ENCODE measurements at places on chromosomes 6 and 20.

- no peak for DNase-seq
These were observed 467.6 kb downstream of the DHX35 start for GRCh38 chr20:39429726-39430125.

DNA sequence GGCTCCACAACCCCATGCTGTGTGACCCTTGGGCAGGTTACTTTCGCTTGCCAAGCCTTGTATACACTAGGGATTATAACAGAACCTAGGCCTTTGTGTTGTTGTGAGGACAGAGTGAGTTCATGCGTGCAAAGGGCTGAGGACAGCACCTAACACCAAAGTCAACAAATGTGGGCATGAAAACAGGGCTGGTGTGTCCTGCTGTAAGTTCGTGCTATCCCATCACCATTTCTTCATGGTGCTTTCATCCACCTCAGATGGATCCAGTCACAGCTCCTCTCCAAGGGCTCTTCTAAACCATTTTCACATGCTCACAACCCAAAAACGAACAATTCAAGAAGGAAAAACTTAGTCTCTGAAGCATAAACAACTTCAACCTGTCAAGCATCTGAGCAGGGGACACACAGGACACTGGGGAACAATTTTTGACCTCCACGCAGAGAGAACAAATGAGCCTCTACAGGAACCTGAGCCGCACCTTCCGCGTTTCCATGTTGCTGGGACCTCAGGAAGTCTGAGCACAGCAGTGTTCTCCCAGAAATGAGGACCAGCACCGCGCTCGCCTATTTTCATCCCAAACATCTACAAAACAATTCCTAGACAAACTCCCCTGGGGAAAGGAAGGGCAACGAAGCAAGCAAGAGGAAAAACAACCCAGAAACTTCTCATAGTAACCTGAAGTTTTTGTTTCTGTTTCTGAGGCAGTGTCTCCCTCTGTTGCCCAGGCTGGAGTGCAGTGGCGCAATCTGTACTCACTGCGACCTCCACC, 3.1 kb downstream of the LRP11 start:
- DNase-seq, result no peak

GRCh38 chr6:37731888-37732287, 34.2 kb upstream of the MDGA1 start:
- no peak for DNase-seq

DNA sequence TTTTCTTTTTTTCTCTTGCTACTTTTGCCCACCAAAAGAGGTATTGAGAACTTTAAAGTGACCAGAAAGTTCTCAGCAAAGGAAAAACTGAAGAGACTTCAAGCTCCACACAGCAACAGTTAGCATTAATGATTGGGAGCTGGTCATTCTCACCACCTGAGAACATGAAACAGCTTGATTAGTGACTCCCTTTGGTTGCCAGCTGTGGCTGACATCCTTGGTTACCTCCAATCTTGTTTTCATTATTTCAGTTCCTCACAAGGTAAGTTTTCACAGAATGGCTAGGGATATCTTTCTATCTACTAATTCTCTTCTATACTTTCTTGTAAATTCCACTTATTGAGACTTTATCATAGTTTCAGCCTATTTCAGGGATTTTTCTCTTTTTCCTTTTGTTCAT, 427.9 kb downstream of the QKI start:
- DNase-seq, result no peak

DNA sequence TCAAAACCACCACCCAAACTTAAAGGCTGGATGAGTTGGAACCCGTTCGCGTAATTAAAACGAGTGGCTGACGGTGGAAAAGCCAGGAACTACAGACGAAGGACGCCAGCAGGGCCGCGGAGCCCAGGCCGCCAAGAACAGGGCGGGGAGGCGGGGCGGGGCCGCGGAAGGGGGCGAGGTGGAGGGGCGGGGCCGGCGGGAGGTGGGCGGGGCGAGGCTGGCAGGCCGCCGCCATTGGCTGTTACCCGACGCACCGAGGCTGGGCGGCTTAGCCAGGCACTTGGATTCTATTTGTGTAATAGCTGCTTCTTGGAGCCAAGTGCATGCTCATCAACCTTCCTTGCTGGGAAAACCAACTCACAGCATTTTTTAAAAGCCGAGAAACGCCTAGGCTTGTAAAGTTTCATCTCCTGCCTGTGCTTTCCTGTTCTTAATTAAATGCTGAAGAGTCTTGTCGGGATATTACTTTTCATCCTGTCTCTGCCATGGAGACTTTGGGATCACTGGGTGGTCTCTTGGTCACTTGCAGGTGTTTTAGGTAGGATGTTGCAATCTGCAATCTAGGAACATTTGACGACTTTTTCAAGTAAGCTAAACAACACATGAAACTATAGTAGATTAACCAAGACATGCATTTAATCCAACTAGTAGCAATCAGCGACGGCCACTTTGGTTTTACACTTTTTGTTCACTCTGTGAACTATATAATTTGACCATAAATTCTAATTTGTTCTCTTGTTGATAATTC, 245.0 kb downstream of the ARID1B start:
- peak; percentile 85 for DNase-seq

DNA sequence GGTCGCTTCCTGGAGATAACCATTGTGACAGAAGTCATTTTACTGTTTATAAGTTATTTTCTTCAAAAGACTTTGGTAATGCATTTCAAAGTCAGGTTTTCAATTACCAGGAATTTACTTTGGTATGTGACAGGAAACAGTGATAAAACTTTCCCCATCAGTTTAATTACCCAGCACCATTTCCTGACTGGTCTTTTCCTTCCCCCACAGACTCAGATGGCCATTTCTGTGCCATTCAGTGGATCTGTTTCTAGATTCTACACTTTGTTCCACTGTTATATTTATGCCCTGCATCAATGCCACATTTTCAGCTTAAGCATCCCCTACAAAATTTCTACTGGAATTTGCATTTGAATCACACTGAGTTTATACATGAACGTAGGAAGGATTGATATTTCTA, 16.3 kb downstream of the RRBP1 start:
- DNase-seq, result no peak

DNA sequence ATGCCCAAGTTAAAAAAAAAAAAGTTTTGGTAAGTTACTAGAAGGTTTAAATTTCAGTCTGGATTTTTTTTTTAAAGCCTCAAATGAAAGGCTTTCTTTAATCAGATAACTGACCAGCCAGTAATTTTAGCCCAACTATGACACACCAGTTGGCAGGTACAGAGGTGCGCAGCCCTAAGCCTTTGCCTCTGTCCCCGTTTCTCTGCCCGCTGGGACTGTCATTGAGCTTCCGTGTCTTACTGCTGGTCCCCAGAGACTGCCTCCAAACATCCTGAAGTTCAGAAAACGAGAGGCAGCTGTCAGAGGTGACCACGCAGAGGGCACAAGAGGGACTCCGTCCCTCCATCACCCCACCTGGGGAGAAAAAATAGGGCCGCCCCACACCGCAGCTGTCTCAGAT, 118.2 kb downstream of the RPS12 start:
- DNase-seq, result no peak

- no peak for DNase-seq
These were observed 43.7 kb upstream of the SYNJ2 start for GRCh38 chr6:157937916-157938315.

- DNase-seq, result no peak
These were observed 174.1 kb downstream of the PKHD1 start for GRCh38 chr6:51913265-51913664.

GRCh38 chr20:46000262-46000996, 8.3 kb upstream of the MMP9 start:
- no peak for DNase-seq

GRCh38 chr6:139161169-139161568, 26.3 kb downstream of the HECA start:
- peak; percentile 63 for DNase-seq

DNA sequence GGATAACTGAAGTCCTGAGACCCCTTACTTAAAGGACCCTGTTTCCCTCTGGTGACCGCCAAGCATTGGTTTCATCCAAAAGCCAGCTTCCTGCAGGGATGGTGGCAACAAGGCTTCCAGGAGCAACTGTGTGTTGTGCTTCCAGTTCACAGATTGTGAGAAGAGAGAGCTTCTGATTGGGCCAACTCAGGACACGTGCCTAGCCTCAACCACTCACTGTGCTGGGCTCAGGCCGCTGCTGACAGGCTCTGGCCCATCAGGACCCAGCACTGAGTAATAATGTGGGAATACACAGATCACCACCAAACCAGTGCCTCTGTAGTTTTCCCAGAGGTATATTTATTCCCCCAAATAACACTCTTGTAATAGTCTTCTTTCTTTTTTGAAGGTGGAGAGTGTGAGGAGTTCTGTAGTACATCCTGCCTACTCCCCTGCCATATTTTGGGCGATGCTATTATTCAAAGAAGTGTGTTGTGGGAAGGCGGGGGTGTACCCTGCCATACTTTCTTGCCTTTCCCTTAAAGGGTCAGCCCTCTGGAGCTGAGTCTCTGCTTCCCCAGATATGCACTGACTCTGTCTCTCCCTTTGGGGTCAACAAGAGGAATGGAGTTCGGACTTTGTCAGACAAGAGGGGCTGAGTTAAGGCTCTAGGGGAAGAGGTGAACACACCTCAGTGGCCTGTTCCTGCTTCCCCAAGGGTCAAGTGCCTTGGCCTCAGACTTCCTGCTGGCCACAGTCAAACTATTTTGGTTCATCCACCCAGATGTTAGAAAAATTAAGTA, 23.2 kb downstream of the PPP1R16B start:
- no peak for DNase-seq

DNA sequence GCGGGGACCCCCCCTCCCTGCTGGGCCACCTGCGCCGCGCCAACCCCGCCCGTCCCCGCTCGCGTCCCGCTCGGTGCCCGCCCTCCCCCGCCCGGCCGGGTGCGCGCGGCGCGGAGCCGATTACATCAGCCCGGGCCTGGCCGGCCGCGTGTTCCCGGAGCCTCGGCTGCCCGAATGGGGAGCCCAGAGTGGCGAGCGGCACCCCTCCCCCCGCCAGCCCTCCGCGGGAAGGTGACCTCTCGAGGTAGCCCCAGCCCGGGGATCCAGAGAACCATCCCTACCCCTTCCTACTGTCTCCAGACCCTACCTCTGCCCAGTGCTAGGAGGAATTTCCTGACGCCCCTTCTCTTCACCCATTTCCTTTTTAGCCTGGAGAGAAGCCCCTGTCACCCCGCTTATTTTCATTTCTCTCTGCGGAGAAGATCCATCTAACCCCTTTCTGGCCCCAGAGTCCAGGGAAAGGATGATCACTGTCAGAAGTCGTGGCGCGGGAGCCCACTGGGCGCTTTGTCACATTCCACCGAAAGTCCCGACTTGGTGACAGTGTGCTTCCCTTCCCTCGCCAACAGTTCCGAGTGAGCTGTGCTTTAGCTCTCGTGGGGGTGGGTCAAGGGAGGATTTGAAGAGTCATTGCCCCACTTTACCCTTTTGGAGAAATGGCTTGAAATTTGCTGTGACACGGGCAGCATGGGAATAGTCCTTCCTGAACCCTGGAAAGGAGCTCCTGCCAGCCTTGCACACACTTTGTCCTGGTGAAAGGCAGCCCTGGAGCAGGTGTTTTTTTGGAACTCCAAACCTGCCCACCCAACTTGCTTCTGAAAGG, 2.1 kb downstream of the VEGFA start:
- no peak for DNase-seq

DNA sequence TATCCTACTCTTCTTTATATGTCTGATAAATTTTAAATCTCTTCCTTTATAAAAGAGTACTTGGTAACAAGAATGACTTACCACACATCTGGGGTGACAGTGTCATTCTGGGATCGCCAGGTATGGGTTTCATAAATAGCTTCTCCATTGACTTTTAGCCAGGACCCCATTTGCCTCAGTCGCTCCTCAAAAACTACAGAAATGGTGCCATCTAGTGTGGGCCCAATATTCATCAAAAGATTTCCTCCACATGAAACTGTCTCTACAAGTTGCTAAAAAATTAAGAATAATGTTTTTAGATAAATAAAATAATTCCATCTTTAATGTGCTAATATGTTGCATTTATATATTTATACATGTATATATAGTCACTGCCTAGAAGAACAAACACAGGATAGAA, 9.7 kb downstream of the FUCA2 start:
- no peak for DNase-seq

DNA sequence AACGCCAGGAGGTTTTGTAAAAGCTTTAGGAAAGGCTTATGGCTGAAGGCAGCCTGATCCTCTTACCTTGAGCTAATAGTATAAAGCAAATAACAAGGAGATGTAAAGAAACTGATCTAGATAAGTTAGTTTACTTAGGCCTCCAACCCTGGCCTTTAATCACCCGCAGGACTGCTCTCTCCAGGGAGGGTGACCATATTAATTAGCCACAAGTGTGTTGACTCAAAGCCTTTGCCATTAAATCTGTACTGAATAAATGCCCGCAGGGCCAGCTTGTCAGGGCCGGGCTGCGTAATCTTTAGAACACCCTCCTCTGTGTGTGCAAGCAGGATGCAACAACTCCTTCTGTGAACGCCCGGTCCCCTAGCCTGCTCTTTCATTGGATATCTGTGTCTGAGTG, 6.1 kb upstream of the PRSS16 start:
- DNase-seq, result no peak

DNA sequence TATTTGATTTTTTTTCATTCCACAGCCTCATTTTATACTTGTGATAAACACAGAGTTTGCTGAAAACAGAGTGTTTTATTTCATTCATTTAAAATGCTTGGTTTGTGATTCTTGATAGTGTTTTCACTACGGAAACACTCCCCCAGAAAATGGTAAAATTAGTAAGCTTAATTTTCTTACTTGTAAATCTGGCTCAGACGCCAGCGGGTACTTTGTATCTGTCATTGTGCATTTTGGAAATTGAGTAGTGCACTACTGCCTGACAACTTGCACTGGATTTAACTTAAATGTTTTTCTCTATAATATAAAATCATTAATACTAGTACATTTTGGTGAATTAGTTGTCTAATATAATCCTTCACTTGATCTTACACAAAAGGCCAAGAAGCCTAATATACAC, 37.0 kb upstream of the HINT3 start:
- DNase-seq, result no peak

DNA sequence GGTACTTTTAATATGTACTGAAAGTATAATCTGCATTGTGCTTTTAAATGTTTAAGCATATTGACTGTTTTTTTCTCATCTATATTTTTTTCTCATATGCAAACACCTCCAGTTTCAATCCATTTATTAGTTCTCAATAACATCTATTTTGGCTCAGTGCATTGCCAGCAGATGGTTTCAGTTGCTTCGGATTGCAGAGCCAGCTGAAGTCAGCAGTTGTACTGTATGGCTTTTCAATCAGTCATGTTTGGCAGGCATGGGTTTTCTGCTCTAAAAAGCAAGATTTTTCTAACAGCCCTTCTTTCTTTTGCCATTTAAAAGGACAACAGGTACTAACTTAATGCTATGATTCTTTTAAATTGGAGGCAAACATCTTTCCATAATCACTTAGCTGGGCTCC, 121.2 kb downstream of the CD109 start:
- no peak for DNase-seq

GRCh38 chr6:135438907-135439535, 58.5 kb downstream of the AHI1 start:
- no peak for DNase-seq

DNA sequence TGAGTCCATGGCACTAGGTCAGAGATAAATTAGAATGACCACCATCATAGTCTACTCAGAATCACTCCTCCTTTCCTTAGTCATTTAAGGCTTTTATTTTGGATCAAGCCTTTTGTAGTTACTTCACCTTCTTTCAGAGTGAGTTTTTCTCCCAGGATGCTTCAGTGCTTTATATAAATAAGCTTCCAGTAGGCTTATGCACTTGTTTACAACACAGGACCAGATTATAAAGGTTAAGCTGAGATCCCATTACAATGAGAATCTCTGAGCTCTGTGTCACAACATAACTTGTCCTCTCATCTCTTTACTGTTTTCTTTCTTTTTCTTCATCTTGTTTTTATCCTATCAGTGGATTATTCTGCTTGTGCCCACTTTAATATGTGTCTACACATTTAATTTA, 47.9 kb downstream of the CEP57L1 start:
- DNase-seq, result no peak

- DNase-seq, result no peak
These were observed 136.7 kb downstream of the AIG1 start for GRCh38 chr6:143197377-143197776.

Measured in T-helper 17 cell (primary cell).